ENCODE measurements at places on chromosomes 3 and 15.

DNA sequence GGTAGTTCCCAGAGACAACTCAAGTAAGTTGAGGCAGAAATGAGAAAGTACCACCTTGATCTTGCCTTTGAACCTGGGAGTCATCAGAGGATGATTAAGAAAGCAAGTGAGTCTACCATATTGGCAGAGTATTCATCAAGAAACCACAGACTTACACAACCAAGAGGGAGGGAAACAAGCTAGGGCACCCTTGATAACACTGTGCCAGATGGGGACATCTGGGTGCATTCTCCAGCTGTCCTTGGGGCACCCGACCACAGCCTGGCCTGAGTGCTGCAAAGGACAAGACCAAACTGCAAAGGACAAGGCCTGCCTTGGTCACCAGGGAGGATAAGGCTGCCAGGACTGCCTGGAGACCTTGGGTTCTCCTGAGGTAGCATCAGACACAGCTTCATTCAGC is 553.6 kb downstream of the EPHB1 start:
- DNase-seq, result no peak

GRCh38 chr3:53795789-53796560 is 50.2 kb downstream of the CHDH start:
- DNase-seq, result no peak

DNA sequence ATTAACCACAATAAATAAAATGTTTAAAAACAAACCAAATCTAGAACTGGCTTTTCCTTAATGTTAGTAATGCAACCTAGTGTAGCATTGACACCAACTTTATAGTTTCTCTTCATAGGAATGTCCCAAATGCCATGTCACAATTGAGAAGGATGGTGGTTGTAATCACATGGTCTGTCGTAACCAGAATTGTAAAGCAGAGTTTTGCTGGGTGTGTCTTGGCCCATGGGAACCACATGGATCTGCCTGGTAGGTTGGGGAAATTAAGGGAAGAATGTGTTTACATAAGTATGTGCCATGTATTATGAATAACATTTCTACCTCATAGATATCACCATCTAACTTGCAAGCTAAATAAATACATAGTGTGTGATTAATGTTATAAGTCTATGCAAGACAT is 84.4 kb upstream of the GOLGA6B start:
- no peak for DNase-seq

- no peak for DNase-seq
Measured at GRCh38 chr3:170076715-170077238, 39.0 kb downstream of the GPR160 start.

DNA sequence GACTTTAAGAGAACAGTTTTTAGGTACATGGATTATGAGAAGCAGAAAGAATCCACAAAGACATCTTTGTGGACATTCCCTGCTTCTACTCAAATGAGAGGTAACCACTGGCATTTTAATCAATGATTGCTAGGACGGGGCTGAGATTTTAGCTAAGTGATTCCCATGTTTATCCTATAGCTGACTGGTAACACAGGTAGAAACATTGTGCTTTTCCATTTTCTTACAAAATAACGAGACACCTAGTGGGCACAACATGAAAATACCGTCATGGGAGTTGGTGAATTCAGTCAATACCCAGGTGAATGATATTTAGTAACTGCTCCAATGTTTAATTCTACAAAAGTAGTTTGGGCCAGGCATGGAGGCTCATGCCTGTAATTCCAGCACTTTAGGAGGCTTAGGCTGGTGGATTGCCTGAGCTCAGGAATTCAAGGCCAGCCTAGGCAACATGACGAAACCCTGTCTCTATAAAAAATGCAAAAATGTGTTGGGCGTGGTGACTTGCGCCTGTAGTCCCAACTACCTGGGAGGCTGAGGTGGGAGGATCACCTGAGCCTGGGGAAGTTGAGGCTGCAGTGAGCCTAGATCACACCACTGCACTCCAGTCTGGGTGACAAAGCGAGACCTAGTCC is 37.2 kb upstream of the DENND4A start:
- DNase-seq, result no peak
